Activated CD4-positive, alpha-beta T cell treated with anti-CD3 and anti-CD28 coated beads, Interleukin-2, amount 50 U/mL, for 24 hours (primary cell): ENCODE measurements at places on chromosomes 5 and 9.
A peak's percentile ranks its signal among the peaks of the same experiment; 100 is the strongest.

- DNase-seq = no peak
Observed at GRCh38 chr9:137620048-137620405, 1.2 kb downstream of the EHMT1 start.

DNA sequence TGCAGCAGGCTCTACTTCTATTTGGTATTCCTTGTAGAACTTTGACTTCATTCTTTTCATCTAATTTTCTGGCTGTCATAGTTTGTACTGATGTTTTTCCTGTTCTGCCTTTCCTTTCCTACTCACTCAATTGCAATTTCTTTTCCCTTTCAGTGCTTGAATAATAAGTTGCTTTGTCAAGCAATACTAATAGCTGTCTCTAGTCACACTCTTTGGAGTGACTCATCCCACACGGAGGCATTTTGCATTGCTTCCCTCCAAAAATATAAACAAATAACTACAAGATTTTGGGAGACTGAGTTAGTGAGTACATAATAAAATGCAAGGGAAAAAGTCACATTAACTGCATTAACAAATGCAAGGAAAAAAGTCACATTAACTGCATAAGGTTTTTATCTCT, 465.9 kb downstream of the CDH9 start:
- DNase-seq = no peak

- DNase-seq = no peak
Observed at GRCh38 chr9:35905912-35906679, at the start of gene HRCT1. HRCT1 (plus strand) TSS chr9:35906202; CDS start chr9:35906288, 86 bp downstream.

DNA sequence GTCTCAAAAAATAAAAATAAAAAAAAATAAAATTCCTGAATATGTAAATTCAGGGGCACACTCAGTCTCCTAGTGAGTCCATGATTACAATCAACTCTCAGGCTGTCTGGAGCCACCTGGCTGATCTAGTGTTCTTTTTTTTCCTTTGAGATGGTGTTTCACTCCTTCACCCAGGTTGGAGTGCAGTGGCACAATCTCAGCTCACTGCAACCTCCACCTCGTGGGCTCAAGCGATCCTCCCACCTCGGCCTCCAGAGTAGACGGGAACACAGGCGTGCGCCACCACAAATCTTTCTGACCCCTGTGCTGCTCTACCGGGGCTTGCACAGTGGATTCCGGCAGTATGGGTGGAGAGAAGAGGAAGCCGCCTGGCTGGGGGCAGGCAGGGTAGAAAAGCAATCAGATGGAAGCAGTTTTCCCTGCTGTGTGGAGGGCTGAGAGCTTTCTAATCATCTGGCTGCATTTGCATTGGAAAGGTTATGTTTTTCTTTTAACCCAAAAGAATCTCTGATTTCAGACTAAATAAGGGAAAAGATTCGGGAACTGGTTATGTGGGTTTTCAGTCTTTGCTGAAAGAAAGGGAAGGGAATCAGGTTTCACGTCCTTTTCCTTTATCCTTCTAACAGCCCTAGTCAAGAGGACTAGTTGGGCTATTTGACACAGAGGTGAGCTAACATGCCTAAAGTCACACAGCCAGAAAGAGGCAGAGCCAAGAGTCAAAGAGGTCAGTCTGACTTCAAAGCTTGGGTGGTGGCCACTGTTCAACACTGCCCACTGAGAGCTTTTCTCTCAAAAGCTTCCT, 26.3 kb upstream of the CORO2A start:
- no peak for DNase-seq

GRCh38 chr5:21236971-21237427, 1249.0 kb upstream of the CDH18 start:
- DNase-seq = no peak

GRCh38 chr9:106075960-106076327, 381.6 kb downstream of the TMEM38B start:
- no peak for DNase-seq

- DNase-seq = no peak
Observed at GRCh38 chr5:97553604-97554452, 370.8 kb upstream of the RIOK2 start.

DNA sequence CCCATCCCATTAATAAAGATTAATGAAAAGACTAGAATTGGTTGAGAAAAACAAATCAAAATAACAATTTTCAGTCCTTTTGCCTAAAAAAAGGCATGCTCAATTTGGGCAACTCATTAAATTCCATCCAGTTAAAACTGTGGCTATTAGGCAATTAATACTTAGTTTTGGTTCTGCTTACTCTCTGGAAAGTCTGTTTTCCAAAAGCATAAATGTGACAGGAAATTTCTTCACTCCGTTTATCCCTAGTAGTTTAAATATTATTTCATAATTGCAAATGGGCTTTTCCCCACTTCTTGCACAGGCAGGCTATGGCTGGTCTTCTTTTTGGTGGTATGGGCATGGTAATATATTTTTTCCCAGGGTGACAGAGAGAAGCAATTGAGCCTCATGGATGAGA, 373.3 kb upstream of the KLF4 start:
- DNase-seq = no peak

GRCh38 chr9:87950296-87950695, 24.0 kb downstream of the CDK20 start:
- DNase-seq = no peak

DNA sequence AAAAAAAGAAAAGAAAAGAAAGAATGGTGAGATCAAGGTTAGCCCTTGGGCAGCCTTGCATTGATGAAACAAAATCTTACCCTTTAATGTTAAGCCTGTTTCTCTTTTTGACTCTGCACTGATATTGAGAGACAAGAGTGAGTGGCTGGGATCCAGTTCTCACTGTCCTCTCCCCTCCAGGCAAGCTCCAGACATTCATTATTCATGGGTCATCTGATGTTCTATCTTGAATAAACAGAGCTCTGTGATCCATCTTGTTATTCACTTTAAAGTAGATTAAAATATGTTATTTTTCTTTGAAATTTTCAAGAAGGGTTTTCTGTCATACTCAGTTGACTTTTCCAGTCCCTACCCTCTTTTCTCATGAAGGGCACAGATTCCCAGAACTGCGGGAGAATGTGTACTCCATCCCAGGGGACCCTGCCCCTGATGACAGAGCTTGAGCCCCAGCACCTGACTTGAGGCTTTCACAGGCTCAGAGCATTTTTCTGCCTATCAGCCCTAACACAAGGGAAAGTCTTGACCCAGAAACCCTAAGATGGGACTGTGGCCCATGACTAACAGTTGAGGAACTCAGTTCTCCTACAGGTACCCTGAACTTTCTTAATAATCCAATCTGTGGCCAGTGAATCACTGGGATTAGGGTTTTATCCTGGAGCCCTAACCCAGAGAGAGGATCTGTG, 24.1 kb downstream of the ACTL7B start:
- DNase-seq = no peak

GRCh38 chr9:14888875-14889274, 21.4 kb downstream of the FREM1 start:
- DNase-seq = no peak

DNA sequence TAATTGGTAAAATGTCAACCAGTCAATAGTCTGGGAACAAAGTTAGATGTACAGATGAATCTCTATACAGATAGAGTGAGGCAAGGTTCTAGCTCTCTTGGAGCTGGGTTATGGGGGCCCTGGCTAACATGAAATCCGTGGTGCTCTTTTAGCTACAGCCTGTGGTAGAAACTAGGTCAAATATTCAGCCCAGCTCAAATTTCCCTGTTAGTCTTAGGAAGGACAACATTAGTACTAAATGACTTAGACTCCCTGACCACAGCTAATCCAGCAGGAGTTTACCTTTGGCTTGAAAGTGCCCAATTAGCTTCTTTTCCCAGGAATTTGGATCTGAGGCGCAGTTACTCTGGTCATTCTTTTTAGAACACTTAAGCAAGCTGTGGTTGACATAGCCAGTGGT, 170.5 kb downstream of the DMRTA1 start:
- no peak for DNase-seq

DNA sequence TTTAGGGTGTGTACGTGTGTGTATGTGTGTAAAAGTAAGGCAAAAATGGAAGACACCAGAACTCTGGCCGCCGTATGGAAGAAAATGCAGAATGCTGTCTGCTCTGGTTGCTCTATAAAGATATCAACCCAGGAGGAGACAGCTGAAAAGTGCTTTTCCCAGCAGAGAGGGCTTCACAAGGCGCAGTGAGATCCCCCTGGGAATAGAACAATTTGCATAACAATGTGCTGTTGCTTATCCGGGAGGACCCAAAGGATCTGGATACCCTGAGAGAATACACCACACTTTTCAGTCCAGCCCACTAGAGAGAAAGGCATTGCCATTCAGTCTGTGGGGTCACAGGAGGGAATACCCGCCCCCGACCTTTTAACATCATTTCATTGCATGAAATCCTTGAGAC, 230.6 kb downstream of the EBF1 start:
- DNase-seq = no peak

GRCh38 chr9:18269561-18269960, 204.4 kb upstream of the ADAMTSL1 start:
- no peak for DNase-seq

DNA sequence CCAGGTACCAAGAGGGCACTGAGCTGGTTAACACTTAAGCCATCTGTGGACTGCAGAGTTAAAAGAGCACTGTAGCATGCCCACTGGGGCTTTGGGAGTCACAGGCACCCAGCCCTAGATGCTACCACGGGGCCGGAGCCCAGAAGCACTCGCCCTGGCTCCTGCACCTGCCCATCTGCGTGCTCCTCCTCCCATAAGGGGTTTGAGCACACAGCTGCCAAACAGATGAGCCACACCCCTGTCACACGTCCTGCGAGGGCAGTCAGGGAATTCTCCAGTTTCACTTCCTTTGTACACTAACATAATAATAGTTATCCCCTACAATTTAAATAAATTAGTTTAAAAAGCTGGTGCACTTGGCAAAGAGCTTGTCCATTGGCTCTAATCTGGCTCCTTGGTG, 4.5 kb upstream of the PCA3 start:
- DNase-seq = no peak

DNA sequence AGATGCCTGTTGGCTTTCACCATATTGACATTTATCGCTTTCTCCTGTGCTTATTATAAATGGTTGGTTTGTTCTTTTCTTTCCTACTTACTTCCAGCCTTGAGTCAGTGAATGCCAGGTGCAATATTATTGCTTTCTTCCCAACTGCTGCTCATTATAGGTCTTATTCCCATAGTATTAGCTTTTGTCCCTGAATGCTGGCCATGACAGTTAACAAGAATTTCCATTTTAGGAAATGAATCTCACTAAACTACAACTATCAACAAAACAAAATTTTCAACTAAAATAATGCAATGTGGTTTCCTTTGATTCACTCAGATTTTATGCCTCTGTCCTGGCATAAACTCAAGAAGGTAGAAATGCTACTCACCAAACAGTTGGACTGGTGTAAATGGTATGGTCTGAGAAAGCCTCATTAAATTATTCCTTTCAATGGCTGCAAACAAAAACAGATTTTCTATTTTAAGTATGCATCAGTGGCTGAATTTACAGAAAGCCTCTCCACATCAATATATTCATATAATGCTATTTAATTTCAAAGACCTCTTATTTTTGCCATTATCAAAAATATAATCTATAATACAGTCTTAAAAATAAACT, 145.4 kb downstream of the TRPM6 start:
- DNase-seq = no peak

GRCh38 chr9:89891591-89892304, 286.9 kb downstream of the GADD45G start:
- no peak for DNase-seq

DNA sequence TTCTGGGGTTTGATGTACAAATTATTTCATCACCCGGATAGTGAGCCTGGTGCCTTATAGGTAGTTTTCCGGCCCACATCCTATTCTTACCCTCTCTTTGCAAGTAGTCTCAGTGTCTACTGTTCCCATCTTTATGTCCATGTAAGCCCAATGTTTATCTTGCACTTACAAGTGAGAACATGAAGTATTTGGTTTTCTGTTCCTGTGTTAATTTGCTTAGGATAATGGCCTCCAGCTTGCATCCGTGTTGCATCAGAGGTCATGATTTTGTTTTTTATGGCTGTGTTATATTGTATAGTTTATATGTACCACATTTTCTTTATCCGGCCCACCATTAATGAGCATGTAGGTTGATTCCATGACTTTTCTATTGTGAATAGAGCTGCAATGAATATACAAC, 136.5 kb downstream of the PRR16 start:
- DNase-seq = no peak

- DNase-seq = no peak
Observed at GRCh38 chr5:27773166-27773565, 734.8 kb upstream of the CDH9 start.

- DNase-seq = no peak
Observed at GRCh38 chr5:172091956-172092732, 85.7 kb upstream of the FBXW11 start.

DNA sequence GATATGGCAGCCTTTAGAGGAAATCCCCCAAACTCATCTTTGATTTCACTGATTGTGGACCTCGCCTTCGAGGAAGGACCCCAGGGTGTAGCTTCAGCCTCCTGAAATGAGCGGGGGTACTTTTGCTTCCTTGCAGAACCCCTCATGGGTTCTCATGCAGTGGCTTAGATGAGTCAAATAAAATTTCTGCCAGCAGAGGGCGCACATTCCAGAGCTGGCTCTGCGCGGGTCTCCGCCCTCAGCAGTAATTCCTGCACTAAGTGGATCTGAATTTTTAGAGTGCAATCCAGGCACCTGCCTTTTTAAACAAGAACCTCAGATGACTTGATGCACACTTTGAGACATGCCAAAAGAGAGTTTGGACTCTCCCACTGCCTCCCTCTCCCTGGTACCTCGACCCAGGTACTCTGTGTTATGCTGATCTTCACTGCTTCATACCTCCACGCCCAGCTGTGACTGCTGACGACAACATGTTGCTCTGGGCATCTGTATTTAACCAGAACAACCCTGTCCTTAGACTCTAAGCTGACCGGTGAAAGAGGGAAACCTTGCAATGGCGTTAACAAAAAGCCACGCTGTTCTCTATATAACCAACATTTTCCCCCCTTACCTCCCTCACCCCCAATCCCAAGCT, 7.3 kb downstream of the EGFLAM start:
- DNase-seq = peak; percentile 37

DNA sequence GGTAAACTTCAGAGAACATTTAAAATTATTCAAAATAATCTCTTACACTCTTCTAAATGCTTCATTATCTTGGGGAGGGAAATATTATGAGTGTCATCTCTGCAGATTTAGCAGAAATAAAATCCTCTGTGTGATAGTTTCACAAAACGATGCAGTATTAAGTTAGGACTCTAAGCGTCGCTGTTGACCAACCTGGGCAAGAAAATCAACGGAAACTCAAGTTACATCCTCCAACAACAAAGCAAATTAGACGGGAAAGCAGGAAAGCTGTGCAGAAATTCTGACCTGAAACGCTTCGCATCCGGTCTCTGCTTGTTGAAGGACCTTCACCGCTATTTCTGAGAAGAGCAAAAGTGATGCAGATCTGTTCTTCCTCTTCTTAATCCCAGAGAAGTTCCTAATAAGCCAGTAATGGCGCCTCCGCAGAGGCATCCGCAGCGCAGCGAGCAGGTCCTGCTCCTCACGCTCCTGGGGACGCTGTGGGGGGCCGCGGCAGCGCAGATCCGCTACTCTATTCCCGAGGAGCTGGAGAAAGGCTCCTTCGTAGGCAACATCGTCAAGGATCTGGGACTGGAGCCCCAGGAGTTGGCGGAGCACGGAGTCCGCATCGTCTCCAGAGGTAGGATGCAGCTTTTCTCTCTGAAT, at the start of gene PCDHGA6:
TSS of gene PCDHGA6 (plus strand) at position 219 of the 645 bp plus-strand sequence. CDS start at position 412, 193 bp downstream.
- no peak for DNase-seq
